GM10248 (cell line): ENCODE measurements at places on chromosomes 6 and 20.
A peak's percentile ranks its signal among the peaks of the same experiment; 100 is the strongest.

GRCh38 chr20:61230166-61230565 is 21.9 kb upstream of the CDH4 start:
- DNase-seq = no peak

DNA sequence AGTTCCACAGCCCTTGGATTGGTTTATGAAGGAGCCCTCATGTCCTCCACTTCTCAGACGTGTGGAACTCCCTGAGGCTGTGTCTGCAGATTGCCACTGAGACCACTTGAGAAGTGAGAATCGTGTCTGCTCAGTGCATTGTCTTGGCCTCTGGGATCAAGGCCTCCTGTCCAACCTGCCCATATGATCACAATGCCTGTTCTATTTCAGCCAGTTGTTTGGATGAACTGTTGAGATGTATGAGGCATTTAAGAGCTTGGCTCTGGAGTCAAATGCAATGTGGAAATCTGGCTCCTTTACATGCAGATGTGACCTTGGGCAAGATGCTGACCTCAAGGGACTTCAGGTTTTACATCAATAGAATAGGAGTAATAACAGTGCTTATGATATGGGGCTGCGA is 125.9 kb downstream of the SLC24A3 start:
- no peak for DNase-seq

GRCh38 chr6:169035385-169036240 is 218.0 kb downstream of the THBS2 start:
- no peak for DNase-seq

- DNase-seq = no peak
Measured at GRCh38 chr6:147651249-147652063, 143.0 kb downstream of the SAMD5 start.

GRCh38 chr6:73231986-73232391 is 6.7 kb upstream of the KHDC1L start:
- no peak for DNase-seq

GRCh38 chr6:33622456-33623431 is 1.6 kb downstream of the ITPR3 start:
- no peak for DNase-seq

GRCh38 chr20:32858189-32858588 is 534 bp upstream of the EFCAB8 start:
- no peak for DNase-seq

DNA sequence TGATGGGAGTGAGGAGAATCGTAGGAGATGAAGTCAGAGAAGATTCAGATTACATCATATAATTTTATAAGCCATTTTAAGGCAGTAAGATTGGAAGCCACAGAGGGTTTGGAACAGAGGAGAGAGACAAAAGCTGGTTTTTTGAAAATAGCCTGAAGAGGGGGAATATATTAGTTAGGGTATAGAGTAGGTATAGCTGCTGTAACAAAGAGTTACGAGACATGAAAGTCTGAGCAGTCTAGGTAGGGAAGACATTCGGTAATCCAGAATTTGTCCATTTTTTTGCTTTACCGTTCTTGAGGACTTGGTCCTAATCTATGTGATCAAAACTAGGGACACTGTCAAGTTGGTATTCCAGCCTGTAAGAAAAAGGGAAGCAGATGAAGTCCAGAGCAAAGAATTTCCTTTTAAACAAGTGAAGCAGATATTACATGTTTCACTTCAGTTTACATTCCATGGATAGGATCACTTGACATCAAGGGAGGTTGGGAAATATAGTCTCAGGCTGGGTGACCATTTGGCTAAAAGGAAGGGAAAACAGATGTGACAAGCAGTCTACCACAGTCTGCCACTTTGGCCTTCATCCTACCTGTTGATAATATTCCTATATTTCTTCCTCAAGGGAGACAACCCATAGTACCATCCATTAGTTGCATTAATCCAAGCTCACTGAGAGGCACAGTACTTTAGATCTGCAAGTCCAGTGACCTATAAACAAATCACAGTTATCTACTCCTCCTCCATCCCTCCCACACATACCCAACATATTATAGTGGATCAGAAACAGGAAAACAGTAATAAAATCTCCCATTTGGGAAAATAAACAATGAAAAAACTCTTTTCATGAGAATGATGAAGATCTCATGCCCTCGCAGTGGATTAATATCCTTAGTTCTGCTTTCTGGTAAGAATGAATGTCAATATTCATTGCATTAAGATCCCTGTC is 10.2 kb downstream of the FAM135A start:
- no peak for DNase-seq

GRCh38 chr20:63618291-63618980 is 8.5 kb downstream of the GMEB2 start:
- DNase-seq = no peak

DNA sequence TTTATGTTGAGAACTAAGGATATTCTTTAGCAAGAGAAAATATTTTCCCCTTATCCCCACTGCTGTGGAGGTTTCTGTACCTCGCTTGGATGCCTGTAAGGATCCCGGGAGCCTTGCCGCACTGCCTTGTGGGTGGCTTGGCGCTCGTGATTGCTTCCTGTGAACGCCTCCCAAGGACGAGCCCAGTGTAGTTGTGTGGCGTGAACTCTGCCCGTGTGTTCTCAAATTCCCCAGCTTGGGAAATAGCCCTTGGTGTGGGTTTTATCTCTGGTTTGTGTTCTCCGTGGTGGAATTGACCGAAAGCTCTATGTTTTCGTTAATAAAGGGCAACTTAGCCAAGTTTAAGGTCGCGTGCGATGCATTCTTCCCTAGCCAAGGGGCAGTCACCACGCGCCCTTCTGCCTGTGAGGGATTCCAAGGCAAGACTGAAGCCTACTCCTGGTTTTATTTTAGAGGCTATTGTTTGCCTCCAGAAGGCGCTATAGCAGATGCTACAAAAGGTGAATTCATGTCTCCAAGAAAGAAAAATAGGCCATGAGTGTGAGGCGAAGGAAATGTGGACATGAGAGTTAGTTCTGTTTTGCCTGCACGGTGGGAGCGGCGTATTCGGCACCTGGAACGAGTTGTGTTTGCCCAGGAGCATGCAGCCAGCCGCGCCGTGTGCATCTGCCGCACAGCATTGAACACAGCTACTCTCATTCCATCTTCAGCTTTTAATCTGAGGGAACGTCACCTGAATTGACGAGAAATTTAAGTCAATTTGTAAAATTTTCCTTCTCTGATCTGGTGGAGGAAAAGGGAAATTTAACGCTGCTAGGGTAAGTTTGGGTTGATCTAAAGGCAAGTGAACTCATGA is 40.3 kb upstream of the IRF4 start:
- no peak for DNase-seq

GRCh38 chr6:4997862-4998261 is 6.0 kb downstream of the RPP40 start:
- no peak for DNase-seq

GRCh38 chr6:45388328-45388727 is 10.6 kb upstream of the SUPT3H start:
- no peak for DNase-seq

DNA sequence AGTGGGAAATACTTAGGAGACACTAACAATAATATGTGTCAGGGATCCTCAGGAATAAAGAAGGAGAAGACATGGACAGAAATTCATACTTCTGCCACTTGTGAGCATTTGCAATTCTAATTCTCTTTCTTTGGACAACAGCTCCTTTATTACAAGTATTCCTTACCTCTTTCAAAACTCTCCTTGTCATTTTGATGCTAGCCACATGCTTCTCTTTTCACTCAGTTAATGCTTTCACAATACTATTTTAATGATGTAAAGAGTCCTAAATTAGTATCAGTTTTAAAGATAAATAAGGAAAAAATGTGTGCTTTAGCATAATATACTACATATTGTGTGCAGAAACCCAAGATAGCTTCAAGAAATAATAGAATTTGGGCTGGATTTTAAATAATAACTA is 62.5 kb downstream of the AHI1 start:
- no peak for DNase-seq

DNA sequence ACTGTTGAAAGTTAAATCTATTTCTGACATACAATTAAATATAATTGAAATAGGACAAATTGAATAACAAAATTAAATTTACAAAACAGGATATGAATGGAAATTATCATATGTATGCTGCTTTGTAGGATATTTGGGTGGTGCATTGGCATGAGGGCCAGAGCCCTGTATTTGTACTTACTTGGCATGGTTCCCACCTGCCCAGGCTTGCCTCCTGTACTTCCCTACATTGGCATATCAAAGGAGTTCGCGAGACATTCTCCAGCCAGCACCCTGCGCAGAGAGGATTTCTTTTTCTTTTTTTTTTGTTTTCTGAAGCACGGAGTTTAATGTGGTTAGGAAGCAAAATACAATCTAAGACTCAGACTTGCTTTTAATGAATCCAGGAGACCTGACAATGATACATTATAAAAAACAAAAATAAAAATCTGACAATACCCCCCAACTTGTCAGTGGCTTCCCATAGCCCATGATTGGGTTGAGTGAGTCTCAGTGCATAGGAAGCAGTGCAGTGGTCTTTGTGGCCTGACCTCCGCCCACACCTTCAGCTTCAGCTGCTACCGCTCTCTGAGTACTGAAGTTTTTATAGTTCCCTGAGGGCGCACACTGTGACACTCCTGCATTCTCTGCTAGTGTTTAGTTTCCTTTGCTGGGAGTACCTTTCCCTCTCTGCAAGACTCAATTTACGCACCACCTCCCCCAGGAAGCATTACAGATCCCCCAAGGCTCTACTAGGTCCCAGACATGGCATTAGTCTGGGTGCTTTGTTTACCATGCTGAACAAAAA is 440.8 kb downstream of the UTRN start:
- DNase-seq = peak; percentile 31

- no peak for DNase-seq
Measured at GRCh38 chr6:165632194-165632593, 30.8 kb downstream of the PDE10A start.

- DNase-seq = no peak
Measured at GRCh38 chr6:121677571-121677970, 242.1 kb downstream of the GJA1 start.

DNA sequence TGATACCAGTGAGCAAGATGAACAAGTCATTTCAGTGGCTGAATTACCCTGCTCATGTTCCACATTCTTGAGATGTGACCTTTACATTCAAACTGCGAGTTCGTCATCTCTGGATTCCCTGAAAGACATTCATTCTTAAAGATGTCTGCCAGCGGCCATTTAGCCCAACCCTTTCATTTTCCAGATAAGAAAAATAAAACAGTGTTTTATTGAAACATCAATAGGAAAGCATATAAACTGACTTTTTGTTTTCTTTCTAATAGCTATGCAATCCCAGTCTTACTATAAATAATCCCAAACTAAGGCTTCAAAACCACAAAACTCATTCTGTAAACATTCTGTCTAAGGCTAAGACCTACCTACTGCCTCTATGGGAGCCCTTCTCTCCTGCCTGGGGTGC is 134.0 kb downstream of the SAMD5 start:
- DNase-seq = no peak

GRCh38 chr6:134472661-134473060 is 154.7 kb upstream of the SGK1 start:
- DNase-seq = no peak

DNA sequence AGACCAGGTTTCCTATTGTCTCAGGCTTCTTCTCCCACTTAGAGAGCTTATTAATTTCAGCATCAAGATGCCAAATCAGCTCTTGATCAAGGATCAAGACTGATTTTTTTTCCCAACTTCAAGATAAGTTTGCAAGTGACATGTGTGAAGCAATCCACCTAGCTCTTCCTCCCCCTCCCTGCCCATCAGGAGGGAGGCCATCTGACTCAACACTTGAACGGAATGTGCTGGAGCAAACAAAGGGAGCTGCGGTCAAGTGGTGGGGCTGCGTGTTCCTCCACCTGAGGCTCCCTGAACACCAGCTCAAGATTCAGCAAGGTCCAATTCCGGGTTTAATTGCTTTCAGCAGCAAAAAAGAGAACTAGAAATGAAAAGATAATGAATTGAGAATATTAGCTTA is 38.7 kb downstream of the TTI1 start:
- DNase-seq = no peak

- peak; percentile 12 for DNase-seq
Measured at GRCh38 chr6:8743170-8743745, 307.9 kb upstream of the SLC35B3 start.

DNA sequence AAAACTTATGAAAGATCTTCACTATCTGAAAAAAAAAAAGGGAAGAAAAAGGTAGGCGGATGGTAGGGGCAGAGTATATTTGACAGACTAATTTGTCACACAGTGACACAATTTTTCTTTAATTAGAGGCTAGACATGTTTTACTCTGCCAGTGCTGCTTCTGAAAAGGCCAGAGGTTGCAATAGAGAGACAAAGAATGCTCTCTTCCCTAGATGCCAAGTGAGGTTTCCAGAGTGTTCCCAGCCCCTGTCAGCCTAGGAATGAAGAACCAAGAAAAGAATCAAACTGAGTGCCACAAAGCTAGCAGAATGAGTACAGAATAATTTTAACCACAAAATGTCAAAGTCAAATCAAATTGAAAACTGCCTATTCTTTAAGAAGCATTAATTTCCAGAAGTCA is 13.0 kb downstream of the PNISR start:
- no peak for DNase-seq

GRCh38 chr6:150273457-150274309 is 95.1 kb upstream of the IYD start:
- DNase-seq = no peak

DNA sequence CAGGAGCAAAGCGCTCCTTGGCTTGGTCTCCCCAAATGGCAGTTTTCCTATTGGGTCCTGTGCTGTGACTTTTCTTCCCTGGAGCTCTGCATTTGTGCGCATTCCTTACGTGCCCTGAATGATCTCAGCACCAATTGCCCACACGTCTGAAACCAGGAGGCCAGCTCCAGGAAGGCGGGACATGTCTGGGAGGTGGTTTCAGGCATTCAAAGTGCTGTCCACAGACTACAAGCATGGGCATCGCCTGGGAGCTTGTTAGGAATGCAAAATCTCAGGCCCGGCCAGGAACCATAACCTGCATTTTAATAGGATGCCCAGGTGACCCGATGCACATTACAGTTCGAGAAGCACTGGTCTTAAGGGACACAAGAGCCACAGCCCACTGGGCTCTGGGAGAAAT is 239.6 kb downstream of the ANKRD60 start:
- DNase-seq = no peak

DNA sequence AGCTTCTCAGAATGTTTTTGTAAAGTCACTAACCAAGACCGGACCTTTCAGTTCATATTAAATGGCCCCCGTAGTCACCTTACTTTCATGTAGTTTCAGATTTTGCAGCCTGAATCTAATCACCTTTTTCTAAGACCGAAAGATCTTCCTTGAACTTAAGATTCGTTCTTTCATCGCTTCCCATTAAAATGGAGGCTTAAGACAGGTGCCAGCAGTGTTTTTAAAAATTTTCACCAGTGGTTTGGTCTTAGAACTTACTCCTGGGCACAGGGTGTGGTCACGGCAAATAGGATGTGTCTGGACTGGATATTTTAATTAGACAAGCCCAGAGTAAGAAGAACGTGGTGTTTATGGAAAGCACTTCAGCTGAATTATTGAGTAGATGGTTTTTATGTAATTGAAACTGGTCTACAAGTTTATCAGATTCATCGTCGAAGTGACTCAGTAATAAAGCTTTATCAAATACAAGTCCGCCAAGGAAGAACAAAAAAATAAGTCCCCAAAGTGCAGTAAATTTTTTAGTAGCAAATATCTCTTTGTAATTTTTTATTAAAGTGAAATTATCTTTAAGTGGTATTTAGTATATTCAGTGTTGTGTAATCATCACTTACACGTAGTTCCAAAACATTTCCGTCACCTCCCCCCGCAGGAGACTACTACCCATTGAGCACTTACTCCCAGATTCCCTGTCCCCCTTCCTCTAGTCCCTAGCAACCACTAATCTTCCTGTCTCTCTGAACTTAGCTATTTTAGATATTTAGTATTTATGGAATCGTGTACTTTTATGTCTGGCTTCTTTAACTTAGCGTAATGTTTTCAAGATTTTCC is 868 bp downstream of the SRSF3 start:
- no peak for DNase-seq
